ENCODE measurements at places on chromosomes 7 and 10. TPM values are rescaled to one million over a fixed set of nuclear protein-coding genes. Genes with fewer than 3 reads are reported as not detected.

GRCh38 chr7:107768263-107768662 is 24.3 kb downstream of the CBLL1 start:
- peak; percentile 10 for DNase-seq
- H3K4me3 ChIP-seq = no peak overlapping the region
- no peaks in the 10 kb centered on the region for H3K27me3 ChIP-seq

DNA sequence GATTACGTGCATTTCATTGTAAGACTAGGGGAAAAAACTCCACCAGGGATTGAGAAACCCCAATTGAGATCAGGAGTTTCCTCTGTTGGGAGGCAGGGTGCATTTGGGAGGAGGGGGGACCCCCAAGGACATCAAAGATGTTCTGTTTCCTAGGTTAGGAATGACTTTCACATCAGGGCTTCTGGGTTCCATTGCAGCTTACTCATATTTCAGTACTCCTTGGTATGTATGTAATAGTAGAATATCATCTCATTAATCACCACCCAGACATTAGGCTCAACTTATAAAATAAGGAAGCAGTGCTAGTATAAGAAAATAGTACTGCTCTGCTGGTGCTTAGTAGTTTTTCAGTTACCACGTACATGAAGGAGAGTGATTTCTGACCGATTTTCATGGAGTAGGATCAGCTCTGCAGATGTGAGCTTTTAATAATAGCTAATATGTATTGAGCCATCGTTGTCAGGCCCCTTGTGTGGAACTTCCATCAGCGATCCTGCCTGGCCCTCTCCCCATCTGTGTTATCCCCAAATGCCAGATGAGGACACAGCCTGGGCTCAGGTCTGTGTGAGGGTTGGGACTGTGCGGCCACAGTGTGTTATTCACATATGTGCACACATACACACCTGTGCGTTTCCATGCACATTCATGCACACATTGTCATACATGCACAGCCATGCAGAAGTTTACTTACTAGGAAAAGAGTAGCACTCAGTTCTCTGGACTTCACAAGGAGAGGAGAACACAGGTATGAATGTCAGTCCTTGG is 23.5 kb downstream of the UPP1 start:
- DNase-seq = peak; percentile 37
- H3K36me3 ChIP-seq = peaks cover 5% of the 10 kb centered on the region
- no peak overlapping the region for H3K27ac ChIP-seq
- no peaks in the 10 kb centered on the region for H3K27me3 ChIP-seq

GRCh38 chr7:64686493-64687184 is 20.7 kb downstream of the ZNF107 start:
- no peak for DNase-seq
- no peaks in the 10 kb centered on the region for H3K4me1 ChIP-seq
- H3K4me3 ChIP-seq = no peak overlapping the region
- H3K27ac ChIP-seq = no peak overlapping the region
- no peaks in the 10 kb centered on the region for H3K27me3 ChIP-seq

DNA sequence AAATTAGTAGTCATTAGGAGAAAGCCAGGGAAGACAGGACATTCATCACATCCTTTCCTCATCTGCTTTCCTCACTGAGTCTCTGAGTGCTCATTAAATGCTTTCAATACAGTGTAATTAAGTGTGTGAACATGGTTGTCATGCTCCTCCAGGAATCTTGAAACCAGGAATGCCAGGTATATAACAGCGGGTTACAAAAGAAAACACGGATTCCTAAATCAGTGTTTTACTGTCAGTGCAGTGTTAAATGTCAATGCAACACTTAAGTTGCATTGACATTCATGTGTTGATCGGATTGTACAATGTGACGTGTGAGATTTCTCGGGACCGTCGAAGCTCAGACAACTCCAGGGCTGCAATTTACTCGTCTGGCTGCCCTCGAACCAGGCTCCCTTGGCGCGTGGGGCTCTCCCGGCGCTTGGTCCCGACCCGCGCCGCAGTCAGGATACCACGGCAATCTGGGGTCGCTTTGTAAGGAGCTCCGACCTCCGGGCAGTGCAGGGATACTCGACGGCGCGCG is 455 bp upstream of the SPAG6 start:
- no peak overlapping the region for H3K27ac ChIP-seq
- peaks cover 48% of the 10 kb centered on the region for H3K27me3 ChIP-seq
- no peaks in the 10 kb centered on the region for H3K36me3 ChIP-seq
- H3K4me1 ChIP-seq = peaks cover 4% of the 10 kb centered on the region
- H3K4me3 ChIP-seq = no peak overlapping the region

- no peak for DNase-seq
- no peak overlapping the region for H3K4me3 ChIP-seq
- H3K36me3 ChIP-seq = no peaks in the 10 kb centered on the region
- no peaks in the 10 kb centered on the region for H3K4me1 ChIP-seq
These were observed 23.8 kb downstream of the ELN start for GRCh38 chr7:74051629-74052410.

DNA sequence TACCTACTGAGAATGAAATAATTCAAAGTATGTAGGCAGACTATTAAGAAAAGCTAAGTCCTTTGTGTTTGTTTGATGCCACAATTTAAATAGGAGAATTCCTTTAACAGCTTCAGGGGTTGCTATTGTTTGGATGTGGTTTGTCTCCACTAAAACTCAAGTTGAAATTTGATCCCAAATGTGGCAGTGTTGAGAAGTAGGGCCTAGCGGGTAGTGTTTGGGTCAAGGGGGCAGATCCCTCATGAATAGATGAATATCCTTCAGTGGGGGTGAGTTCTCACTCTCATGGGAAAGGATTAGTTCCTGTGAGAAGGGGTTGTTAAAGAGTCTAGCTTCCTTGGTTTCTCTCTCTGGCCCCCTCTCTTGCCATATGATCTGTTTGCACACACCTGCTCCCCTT is 97.0 kb downstream of the HGF start:
- DNase-seq = no peak
- H3K27me3 ChIP-seq = no peaks in the 10 kb centered on the region
- H3K27ac ChIP-seq = no peak overlapping the region

DNA sequence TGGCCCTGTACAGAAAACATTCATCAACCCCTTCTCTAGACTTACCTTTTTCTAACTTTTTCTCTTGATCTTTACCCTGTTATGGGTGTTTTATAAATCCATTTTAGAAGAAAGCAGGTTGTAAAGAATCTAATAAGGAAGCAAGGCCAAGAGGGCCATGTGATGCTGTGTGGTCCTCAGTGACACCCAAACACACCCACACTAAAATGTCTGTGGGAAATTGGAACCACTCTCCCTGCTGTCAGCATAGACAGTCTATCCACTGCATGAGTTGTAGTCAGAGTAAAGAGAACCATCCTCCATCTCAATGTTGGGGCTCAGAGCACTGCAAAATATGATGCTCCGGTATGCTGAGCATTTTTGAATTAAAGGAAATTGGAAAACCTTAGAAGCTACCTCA is 235.5 kb downstream of the SKIDA1 start:
- no peaks in the 10 kb centered on the region for H3K27me3 ChIP-seq
- DNase-seq = no peak
- no peak overlapping the region for H3K4me3 ChIP-seq
- no peak overlapping the region for H3K27ac ChIP-seq
- H3K4me1 ChIP-seq = peaks cover 9% of the 10 kb centered on the region

DNA sequence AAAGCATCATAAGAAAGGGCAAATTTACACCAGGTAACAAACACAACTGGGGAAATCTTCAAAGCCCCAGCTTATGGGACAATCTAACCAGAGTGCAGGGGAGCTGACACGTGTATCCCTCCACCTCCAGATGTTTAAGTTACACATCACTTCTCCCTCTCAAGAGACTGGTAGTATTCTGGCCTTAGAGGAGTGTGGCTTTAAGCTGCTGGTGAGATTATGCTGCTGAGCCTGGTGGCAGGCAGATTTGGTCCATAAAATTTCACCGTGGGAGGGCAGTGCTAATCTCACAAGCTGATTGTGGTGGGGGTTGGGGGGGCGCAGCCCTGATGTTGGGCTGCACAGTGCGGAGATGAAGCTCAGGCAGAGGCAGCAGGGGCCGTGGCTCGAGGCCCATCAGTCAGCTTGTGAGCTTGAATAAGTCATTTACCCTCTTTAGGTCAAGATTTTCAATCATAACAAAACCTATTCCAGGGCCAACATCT is 431.0 kb upstream of the GALNT17 start:
- no peaks in the 10 kb centered on the region for H3K27me3 ChIP-seq
- H3K4me3 ChIP-seq = no peak overlapping the region
- no peaks in the 10 kb centered on the region for H3K4me1 ChIP-seq

DNA sequence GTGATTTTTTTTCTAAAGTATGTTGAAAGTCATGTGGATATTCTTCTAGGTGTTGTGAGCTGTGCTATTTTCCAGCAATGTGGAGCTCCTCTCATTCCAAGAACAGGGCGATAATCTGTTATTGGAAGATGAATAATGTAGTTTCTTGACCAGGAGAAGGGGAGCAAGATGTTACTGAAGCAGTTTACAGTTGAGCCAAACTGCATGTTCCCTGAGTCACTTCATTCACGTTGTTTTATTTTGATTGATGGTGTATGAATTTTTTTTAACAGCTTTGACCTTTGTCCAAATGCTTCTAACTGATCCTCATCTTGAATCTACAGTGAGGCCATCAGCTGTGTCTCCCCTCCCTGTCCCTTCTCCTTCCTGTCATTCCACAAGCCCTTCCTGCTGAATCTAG is 277.1 kb upstream of the KLF6 start:
- no peaks in the 10 kb centered on the region for H3K27me3 ChIP-seq
- H3K4me1 ChIP-seq = peaks cover 11% of the 10 kb centered on the region
- no peak overlapping the region for H3K27ac ChIP-seq
- DNase-seq = peak; percentile 52
- no peak overlapping the region for H3K4me3 ChIP-seq

DNA sequence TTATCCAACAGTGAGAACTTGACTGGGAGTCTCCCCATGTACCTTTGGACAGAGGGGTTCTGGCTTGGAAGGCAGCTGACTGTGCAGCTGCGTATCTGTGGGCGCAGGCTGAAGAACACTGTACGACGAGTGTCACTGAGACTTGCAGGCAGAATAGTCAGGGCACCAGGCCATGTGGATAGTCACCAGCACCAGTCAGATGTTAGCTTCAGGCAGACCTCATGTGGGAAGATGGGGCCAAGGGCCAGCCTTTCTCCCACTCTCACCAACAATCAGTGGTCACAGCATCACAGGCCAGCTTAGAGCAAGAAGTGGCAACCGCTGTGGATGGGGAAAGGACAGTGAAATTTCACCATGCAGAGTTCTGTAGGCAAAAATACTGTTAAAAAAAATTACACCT is 43.4 kb upstream of the GJD4 start:
- H3K4me3 ChIP-seq = no peak overlapping the region
- H3K27me3 ChIP-seq = no peaks in the 10 kb centered on the region
- peaks cover 5% of the 10 kb centered on the region for H3K4me1 ChIP-seq

- DNase-seq = no peak
- no peak overlapping the region for H3K27ac ChIP-seq
- H3K27me3 ChIP-seq = no peaks in the 10 kb centered on the region
- no peak overlapping the region for H3K4me3 ChIP-seq
- H3K36me3 ChIP-seq = no peaks in the 10 kb centered on the region
- peaks cover 8% of the 10 kb centered on the region for H3K4me1 ChIP-seq
These were observed 4.3 kb downstream of the GPR22 start for GRCh38 chr7:107474104-107474521.

DNA sequence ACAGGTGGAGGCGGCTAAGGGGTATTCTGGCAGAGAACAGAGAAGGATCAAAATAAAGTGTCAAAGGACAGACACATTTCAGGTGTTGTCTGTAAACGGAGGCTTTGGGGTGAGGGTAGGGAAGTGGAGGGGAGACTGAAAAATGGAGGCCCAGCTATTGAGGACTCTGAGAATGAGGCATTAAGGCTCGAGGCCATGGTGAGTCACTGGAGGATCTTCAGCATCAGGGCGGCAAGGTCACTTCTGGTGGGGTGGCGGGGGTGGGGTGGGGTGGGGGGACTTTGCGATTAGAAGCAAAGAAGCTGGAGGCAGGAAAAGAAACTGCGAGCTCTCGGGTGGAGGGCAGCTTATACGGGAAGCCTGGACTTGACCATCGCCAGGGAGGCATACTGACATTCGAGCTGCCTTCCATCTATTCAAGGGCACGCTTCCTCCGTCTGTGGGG is 58.4 kb upstream of the PCGF5 start:
- peak; percentile 35 for DNase-seq
- H3K4me3 ChIP-seq = peak overlapping the region; percentile 77
- no peaks in the 10 kb centered on the region for H3K36me3 ChIP-seq
- no peaks in the 10 kb centered on the region for H3K27me3 ChIP-seq

DNA sequence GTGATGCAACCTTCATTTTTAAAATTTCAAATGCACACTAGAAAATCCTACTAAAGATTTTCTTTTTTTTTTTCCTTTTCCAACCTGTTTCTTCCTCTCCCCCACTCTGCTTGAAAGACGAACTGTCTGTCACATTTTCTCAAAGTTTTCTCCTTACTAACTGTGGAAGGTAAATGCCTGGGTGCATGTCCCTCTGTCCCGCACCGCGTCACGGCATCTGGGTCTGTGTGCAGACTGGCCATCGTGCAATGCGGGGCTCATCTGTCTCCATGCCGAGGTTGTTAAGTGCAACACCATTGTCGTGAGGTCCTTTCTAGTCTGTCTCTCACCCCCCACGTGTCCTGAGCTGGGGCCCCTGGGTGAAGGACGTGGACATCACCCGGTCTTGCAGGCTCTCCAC is 28.4 kb downstream of the PFKFB3 start:
- no peak overlapping the region for H3K4me3 ChIP-seq
- no peaks in the 10 kb centered on the region for H3K27me3 ChIP-seq
- H3K36me3 ChIP-seq = peaks cover 20% of the 10 kb centered on the region
- no peak for DNase-seq

GRCh38 chr7:73425356-73425983 is 8.1 kb upstream of the FZD9 start:
- no peaks in the 10 kb centered on the region for H3K36me3 ChIP-seq
- no peaks in the 10 kb centered on the region for H3K27me3 ChIP-seq
- no peaks in the 10 kb centered on the region for H3K4me1 ChIP-seq
- DNase-seq = no peak

DNA sequence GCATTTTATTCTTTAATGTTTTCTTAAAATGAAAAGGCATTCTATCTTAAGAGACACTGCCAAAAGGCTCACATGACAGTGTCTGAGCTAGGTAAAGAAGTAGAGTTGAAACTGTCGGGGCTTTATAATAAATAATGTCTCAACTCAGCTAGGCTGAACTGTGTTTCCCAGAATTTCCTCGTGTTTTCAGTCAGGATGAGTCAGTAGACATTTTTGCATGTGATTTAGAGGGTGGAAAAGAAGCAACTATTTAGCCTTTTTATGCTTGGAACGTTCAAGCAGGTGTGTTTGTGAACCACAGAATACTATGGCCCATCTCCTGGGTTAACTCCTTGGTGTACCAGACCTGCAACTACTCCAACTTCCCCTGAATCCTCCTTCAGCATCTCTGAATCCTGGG is 23.4 kb upstream of the LIPA start:
- DNase-seq = peak; percentile 71
- H3K4me3 ChIP-seq = no peak overlapping the region
- no peaks in the 10 kb centered on the region for H3K27me3 ChIP-seq
- peaks cover 19% of the 10 kb centered on the region for H3K4me1 ChIP-seq
- no peaks in the 10 kb centered on the region for H3K36me3 ChIP-seq

- no peaks in the 10 kb centered on the region for H3K36me3 ChIP-seq
- peak; percentile 52 for DNase-seq
- H3K27me3 ChIP-seq = no peaks in the 10 kb centered on the region
- H3K4me3 ChIP-seq = no peak overlapping the region
- no peak overlapping the region for H3K27ac ChIP-seq
- H3K4me1 ChIP-seq = peaks cover 7% of the 10 kb centered on the region
These were observed 10.2 kb downstream of the LMTK2 start for GRCh38 chr7:98116656-98117461.

The CCDC7 gene
- total RNA-seq = 18.0 TPM

The SEMA3A gene
- 60.8 TPM for total RNA-seq

The FXYD4 gene
- total RNA-seq = not detected

The ABCA13 gene
- total RNA-seq = 0.26 TPM
